ENCODE measurements at places on chromosomes 7 and 10.

DNA sequence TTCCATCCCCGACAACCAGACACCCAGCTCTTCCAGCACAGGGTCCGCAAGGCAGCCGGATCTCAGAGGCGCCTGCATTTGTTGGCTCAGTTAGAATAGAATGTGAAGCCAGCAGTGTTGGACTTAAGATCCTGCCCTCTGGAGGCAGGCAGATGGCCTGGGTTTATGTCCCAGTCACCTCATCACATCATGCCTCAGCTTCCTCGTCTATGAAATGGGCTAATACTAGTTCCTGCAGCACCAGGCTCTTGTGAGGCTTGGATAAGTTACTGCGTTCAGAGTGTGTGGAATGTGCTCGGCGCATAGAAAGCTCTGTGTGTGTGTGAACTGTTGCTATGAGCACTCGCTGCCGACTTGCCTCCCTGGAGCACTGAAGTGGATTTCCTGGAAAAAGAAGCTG is 202.5 kb upstream of the GPR26 start:
- no peak for DNase-seq

- no peak for DNase-seq
Observed at GRCh38 chr10:48511875-48512231, 93.0 kb downstream of the ARHGAP22 start.

GRCh38 chr7:39621784-39622411 is 1.5 kb upstream of the RALA start:
- DNase-seq, result no peak

- no peak for DNase-seq
Observed at GRCh38 chr7:69670701-69671100, 72.4 kb downstream of the AUTS2 start.

DNA sequence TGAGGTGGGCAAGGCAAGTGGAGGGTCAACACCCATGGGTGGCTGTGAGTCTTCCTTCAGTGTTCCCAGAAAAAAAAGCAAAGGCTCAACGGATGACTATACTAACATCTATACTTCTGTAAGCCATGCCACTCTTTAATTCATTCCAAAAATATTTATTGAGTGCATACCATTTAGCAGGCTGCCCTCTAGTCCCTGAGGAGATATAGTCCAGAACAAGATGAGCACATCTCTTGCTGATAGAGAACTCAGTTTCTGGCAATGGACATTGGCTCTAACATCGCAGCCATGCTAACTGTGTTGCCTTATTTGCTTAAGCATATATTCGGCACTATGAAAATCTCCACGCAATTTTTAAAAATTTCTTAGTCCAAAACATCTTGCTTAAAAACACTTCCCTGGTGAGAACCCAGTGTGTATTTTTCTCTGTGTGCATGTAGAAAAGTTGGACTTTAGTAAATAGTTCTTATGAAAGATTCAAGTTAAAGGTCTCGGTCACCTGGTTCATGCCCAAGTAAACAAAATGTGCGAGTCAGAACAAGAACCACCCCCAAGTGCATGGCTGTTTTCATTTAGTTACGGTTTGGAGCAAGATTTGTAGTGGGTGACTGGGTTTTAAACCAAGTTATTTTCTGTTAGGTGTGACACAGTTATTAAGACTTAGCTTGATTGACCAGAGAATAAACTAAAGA is 69.8 kb downstream of the MET start:
- DNase-seq, result no peak

DNA sequence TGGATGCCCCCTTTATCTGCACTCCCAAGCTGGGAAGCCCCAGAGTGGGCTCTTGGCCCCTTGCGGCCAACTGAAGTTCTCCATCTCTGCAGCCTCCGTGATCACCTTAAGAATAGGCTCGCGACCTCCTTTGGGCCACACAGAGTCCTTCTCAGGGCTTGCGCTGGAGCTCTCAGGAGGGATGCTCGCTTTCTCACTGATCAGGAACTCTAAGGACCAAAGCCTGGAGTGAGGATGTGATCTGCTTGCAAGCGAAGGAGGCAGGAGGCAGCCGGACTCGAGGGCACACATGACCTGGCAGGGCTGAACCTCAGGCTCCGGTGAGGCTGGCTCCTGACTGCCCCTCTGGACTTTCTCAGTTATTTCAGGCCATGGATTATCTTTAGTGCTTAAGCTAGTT is 192.1 kb upstream of the MKI67 start:
- no peak for DNase-seq

DNA sequence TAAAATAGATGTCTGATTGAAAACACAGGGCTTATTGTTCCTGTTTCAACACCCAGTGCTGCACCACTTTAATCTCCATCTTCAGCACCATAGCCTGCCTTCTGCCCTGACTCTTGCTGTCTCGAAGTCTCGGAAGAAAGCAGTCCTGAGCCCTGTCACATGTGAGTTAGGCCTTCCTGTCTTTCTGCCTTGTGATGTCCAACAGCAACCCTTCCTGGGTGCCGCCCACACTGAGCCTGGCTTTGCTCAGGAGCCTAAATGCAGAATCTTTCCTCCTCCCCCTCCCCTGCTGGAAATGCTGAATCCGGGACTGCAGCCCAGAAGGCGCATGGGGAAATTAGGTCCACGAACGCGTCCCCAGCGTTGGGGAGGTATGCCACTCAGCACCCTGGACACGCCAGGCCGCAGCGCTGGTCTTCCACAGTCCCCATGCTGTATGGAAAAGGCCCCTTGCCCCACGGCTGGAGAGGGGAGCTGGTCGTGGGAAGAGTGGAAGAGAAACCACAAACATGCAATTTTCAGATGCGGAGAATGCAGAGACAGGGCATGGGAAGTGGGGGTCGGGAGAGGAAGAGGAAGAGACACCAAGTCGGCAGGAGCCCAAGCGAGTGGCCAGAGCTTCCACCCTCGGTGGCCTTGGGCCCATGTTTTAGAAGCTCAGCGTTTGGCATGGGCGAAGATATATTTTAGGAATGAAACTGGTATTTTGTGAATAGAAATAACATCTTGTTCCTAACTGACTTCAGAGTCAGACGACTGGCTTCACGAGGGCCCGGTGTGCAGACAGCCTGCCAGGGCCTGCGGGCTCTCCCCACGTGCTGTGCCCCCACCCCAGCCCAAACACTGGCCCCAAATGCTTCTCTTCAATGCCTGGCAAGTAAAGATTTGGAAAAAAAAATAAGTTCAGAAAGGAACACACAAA is 656.1 kb upstream of the FOXK1 start:
- DNase-seq, result no peak

DNA sequence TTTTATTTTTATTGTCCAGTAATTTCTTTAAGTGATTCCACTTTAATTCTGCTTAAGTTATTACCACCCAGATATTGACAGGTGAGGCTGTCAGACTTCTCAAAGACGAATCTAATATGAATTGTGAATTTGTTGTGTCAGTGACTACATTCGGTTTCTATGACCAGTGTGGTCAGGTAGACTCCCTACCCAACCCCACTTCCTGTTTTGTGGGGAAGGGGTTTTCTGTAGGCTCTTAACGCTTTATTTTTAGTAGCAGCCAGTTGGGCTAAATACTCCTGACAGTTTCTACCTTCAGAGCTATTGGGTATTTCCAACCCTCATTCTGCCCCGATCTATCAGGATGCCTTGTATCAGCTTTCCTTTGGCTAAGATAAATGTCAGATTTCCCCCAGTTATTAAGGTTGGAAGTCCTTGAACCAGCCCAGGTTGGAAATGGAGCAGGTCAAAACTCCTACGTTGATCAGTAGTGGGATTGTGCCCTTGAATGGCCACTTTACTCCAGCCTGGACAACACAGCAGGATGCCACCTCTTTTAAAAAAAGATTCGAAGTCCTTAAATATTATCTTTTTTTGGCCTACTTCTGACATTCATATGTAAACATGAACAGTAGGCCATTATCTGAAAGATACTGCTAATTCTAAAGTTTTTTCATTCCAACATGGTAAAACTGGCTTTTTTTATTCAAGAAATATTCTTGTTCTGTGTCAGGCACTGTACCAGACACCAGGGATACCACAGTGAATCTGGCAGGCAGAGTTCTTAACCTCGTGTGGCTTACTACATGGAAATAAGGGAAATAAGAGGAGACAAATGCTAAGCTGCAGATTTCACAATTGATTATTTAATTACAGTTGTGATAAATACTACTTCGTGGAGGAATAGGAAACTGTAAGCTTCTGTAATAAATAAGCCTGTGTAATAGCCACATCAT is 133.3 kb upstream of the SAMD8 start:
- DNase-seq, result no peak

- no peak for DNase-seq
Observed at GRCh38 chr7:157503229-157503628, 166.4 kb downstream of the DNAJB6 start.

DNA sequence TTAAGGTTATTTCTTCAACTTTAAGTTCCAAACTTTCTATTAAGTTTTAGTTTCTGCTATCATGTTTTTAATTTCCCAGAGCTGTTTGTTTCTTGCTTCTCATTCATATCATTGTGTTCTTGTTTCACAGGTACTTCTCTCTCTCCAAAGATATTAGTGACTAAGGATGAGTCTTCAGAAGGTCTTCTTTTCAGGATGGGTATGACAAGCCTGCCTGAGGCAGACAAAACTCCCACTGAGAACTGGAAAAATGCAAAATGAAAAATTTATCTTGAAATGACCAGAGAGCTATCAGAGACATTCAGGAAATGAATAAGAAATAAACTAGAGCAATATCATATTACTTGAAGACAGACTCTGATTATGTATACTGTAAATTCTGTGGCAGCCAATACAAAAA is 110.8 kb upstream of the EGFR start:
- DNase-seq, result no peak

- DNase-seq, result no peak
Observed at GRCh38 chr7:54946764-54947163, 72.1 kb upstream of the EGFR start.

GRCh38 chr7:149873074-149873969 is at the start of gene ATP6V0E2:
Gene ATP6V0E2 (plus strand): TSS chr7:149873969. CDS start chr7:149874066, 97 bp downstream.
- DNase-seq, result peak; percentile 93

GRCh38 chr10:12597788-12598765 is 248.7 kb downstream of the CAMK1D start:
- DNase-seq, result no peak

DNA sequence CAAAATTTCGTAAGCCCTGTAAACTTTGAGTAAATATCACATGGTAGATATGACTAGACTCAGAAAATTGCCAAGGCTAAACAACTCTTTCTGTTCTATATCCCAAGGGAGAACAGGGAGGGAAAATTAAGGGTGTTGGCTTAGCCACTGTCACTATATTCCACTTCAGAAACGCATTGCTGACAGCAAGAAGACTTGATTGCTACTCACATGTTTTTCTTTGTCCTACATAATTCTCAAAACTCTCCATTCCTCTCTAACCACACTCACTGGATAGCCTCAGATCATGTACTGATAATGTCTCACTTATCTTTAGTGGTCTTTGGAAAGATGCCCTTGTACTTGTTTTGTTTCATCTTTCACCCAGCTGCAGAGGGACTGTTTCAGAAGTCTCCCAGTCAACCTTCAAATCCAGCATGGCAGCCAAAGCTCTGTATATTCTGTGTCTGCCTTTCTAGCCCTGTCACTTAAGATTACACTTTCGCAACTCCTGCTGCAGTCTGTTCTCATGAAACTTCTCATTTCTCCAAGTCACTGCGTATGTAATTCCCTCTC is 582.4 kb upstream of the FZD8 start:
- no peak for DNase-seq

DNA sequence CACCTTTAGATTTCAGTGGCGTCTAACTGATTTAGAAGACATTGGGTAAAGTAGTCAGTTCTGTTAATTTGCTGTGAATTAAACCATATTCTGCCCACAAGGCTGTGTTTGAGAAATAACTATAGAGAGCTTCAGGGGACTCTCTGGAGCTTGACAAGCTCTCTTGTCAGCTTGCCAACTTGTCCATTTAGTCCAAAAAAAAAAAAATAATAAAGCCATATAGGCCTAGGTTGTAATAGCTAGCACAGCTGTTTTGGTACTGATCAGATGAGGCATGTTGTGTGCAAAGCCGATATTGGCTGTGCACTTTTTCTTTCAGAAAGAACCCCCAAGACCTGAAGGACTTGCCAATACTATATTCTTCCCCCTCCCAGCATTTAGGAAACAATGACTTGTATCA is 20.2 kb upstream of the ZNF282 start:
- DNase-seq, result no peak

GRCh38 chr7:5754981-5755599 is 26.4 kb downstream of the RNF216 start:
- DNase-seq, result no peak

- DNase-seq, result no peak
Observed at GRCh38 chr10:4170633-4171314, 385.8 kb upstream of the KLF6 start.

DNA sequence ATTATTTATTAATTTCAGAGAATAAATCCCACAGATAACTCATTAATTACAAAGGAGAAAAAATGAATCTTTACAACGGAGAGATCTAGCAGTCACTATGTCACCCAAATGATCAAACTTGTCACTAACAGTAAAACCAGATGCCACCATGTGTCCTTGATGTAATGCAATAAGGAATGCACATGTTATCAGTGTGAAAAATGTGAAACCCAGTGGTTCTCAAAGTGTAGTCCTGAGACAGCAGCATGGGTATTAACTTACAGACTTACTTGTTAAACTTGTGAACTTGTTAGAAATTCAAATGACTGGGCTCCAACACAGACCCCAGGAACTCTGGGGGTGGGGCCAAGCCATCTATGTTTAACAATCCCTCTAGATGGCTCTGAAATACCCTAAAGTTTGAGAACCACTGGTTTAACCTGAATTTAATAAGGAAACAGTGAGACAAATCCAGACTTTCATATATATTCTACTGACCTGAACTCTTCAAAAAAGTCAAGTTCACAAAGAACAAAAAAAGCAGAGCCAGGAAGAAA is 77.4 kb downstream of the RNLS start:
- DNase-seq, result no peak

- no peak for DNase-seq
Observed at GRCh38 chr10:111079781-111080180, 3.0 kb downstream of the ADRA2A start.

DNA sequence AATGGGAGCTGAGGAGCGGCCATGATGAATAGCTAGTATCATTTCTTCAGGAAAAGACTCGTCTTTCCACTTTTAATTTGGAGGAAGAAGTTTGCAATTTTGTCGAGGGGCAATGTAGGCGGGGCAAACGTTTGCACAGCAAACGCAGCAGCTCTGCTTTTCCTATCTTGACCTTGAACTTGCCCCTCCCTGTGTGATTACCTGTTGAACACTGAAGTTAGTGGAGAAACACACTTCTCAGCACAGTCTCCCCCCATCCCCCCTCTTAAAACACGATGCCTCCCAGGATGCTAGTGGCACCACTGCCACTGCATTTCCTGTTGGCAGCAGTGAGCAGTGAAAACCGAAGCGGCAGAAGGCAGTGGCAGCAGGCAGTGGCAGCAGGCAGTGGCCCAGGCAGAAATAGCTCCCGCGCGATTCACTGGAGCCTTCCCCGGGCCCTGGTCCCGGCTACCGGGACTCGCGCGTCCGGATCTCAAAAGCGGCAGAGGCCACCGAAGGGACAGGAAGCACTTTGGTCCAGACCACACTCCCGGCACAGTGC is at the start of gene EPDR1:
Gene EPDR1 (plus strand): TSS at position 336 of the 544 bp plus-strand sequence. CDS start 300 bp downstream, outside the sequence.
- DNase-seq, result no peak

All from stimulated activated CD4-positive, alpha-beta T cell treated with anti-CD3 and anti-CD28 coated beads, Interleukin-4, amount 100 ng/mL, for 4 hours (primary cell).